Colonic mucosa (tissue), 4 donors: ENCODE measurements at places on chromosomes 4 and X. TPM values are rescaled to one million over a fixed set of nuclear protein-coding genes. Genes with fewer than 3 reads are reported as not detected.

- no peaks in the 10 kb centered on the region for H3K4me1 ChIP-seq
- H3K36me3 ChIP-seq = no peaks in the 10 kb centered on the region
- no peak overlapping the region for H3K27ac ChIP-seq
- no peaks in the 10 kb centered on the region for H3K27me3 ChIP-seq
- H3K4me3 ChIP-seq = no peak overlapping the region
- no peak for DNase-seq
Observed at GRCh38 chr4:84243685-84244084, 255.4 kb downstream of the NKX6-1 start.

DNA sequence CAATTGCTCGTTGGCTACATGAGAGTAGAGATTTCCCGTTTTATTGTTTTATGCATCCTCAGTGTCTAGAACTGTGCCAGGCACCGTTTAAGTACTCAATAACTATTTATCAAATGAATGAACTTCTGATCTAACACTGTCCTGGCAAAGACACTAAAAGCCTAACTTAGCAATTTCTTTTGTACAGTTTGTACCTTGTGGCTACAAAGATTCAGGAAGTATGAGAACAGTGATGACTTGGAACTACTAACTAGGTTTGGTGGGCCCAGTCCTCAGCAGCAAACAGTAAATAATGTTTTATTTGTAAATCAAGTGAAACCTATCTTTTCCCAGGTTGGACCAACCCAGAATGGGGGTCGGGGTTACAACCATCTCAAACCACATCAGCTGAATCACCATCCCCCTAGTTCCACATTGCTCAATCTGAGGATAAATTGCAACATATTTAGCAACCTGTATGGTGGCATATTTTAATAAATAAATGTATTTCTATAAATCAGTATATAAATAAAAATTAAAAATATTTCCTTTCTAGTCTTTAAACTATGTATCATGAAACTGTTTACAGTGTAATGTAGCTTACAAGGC is 12.3 kb upstream of the SCRG1 start:
- H3K36me3 ChIP-seq = no peaks in the 10 kb centered on the region
- H3K4me1 ChIP-seq = no peaks in the 10 kb centered on the region
- no peak for DNase-seq

DNA sequence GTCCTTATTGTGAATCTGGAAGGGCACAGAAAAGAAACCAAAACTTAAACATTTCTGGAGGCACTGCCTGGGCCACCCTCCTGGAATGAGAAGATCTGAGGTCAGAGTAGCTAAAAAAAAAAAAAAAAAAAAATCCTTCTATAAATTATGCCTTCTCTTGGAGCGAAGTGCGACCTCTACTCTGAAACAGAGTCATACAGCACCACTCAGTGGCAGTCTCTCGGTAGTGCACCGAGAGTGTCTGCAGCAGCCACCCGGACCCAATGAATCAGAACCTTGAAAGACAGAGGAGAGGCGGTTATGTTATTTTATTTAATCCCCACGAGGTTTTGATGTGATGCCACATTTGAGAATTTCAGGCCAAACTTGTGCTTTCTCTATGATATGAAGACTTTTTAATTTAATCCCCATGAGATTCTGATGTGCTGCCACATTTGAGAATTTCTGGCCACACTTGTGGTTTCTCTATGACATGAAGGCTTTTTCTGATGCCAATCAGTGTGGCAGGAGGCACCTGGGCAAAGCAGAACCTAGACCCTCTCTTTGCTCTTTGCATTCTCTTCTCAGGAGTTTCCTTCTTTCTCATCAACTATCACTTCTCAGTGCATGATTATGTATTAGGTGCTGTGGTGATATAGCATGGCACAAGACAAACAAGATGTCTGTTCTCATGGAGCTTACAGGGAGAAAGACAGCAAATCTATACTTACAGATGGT is 5.6 kb upstream of the CT47C1 start:
- H3K27ac ChIP-seq = no peak overlapping the region
- H3K4me1 ChIP-seq = no peaks in the 10 kb centered on the region

GRCh38 chr4:177182728-177183127 is 126.9 kb upstream of the NEIL3 start:
- H3K36me3 ChIP-seq = no peaks in the 10 kb centered on the region
- no peaks in the 10 kb centered on the region for H3K4me1 ChIP-seq
- no peak for DNase-seq
- H3K4me3 ChIP-seq = no peak overlapping the region

GRCh38 chr4:38014421-38014852 is 54.2 kb downstream of the PTTG2 start:
- no peak overlapping the region for H3K4me3 ChIP-seq
- H3K4me1 ChIP-seq = no peaks in the 10 kb centered on the region
- no peak overlapping the region for H3K27ac ChIP-seq
- H3K27me3 ChIP-seq = no peaks in the 10 kb centered on the region
- H3K36me3 ChIP-seq = no peaks in the 10 kb centered on the region

DNA sequence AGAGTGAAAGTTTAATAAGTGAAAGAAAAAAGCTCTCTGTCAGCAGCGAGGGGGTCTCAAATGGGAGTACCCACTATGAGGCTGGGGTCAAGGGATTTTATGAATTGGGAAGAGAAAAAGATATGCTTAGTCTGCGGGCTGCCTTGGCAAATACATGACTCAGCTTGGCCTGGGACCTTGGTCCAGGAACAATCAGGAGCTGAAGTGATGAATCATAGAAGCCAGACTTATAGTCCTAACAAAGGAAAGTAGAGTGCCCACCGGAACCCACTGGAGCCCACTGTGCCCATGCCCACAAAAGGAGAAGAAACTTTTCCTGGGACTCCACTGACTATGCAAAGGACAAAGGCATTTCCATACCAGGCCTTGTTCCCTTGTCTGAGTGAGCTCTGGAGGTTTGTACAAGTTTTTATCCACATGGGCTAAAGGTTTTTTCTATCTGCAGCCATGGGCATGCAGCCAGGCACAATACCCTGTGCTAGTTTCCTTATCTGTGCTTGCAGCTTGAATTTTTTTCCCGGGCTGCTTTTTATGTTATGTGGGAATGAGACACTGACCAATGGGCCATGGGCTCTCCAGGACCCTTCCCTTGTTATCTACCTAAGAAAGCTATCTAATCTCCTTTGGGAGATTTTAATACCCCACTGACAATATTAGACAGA is 201.7 kb downstream of the FAM133A start:
- no peaks in the 10 kb centered on the region for H3K4me1 ChIP-seq
- H3K27ac ChIP-seq = no peak overlapping the region
- peaks cover 4% of the 10 kb centered on the region for H3K27me3 ChIP-seq
- no peak overlapping the region for H3K4me3 ChIP-seq
- no peak for DNase-seq

- no peaks in the 10 kb centered on the region for H3K4me1 ChIP-seq
- no peaks in the 10 kb centered on the region for H3K36me3 ChIP-seq
- H3K27ac ChIP-seq = no peak overlapping the region
Observed at GRCh38 chr4:114782415-114783214, 184.0 kb downstream of the UGT8 start.

- H3K4me3 ChIP-seq = no peak overlapping the region
- DNase-seq = peak; percentile 72
- no peaks in the 10 kb centered on the region for H3K4me1 ChIP-seq
- no peaks in the 10 kb centered on the region for H3K36me3 ChIP-seq
Observed at GRCh38 chr4:158729716-158730559, 6.7 kb upstream of the PPID start.

MUC7 gene
- total RNA-seq = not detected

RTL9 gene
- not detected for total RNA-seq

XK gene
- 27.8 TPM for total RNA-seq
